ENCODE measurements at places on chromosomes 1 and 21.

DNA sequence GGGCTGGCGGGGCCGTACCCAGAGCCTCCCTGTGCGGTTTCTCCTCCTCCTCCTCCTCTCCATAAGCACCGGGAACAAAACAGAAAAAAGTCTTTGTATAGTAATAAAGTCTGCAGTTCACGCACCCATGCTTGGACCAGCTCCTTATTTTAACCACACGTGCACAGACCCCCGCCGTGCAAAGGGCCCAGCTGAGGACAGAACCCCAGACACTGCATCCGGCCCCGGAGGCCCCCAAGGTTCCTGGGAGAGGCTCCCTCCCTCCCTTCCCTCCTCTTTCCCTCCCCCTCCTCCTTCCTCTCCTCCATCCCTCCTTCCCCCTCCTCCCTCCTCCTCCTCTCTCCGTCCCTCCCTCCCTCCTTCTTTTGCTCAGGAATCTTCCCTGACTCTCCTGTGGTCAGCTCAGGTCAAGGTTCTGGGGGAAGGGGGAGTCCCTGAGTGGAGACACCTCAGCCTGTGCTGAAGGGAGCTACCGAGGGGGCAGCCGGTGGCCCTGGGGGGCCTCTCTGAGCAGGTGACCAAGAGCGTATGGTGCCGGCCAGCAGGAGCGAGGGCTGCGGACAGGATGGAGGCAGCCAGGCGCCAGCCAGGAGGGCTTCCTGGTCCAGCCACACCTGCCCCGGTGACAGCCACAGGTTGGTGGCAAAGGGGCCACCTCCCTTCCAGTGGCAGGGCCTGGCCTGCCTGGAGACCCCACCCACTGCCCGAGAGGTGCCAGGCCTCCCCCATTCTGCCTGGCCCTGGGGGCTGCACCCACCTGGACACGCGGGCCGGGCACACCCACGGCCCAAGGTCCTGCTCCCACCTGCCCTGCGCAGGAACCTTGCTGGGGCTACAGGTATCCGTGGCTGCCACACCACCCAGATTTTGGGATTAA is 3.2 kb upstream of the TTLL10 start:
- no peak for DNase-seq

GRCh38 chr1:209063767-209064659 is 519.5 kb upstream of the CAMK1G start:
- no peak for DNase-seq

DNA sequence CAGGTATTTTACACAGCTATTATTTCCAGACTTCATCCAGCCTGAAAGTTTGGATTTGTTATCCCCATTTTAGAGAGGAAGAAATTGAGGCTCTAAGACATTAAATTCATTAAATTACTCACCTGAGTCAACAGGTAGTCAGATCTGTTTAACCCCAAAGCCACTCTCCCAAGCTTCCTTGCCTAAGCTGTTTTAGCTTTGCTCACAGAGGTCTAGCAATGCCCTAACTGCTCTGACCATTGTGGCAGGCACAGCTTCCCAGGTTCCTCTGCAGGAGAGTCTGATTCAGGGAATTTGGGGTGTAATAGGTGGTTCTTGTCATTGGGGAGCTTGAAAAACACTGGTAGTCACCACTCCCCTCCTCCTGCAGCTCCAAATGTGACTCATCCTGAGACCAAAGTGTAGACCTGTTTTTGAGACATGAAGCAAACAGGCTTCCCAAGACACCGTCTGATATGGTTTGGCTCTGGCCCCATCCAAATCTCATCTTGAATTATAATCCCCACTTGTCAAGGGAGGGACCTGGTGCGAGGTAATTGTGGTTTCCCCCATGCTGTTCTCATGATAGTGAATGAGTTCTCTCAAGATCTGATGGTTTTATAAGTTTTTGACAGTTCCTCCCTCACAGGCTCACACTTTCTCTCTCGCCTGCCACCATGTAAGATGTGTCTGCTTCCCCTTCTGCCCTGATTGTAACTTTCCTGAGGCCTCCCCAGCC is 142.8 kb upstream of the DNAH14 start:
- DNase-seq, result no peak

DNA sequence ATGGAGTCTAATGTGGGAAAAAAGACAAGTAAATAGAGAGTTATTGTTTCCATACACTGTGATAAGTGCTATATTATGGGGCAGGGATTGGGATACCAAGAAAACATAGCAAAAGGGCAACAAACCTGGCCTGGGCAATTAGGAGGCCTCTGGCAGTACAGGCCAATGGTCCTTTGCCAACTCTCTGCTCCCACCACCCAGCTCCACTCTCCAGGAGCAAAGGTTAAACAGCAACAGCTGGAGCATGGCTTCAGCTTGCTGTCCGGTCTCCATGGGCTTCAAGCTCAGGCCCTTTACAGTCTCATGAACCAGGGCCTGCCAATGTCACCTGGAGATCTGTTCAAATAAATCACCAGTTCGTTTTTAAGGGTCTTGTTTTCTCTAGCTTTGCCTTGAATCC is 37.2 kb upstream of the ARHGAP29 start:
- no peak for DNase-seq

DNA sequence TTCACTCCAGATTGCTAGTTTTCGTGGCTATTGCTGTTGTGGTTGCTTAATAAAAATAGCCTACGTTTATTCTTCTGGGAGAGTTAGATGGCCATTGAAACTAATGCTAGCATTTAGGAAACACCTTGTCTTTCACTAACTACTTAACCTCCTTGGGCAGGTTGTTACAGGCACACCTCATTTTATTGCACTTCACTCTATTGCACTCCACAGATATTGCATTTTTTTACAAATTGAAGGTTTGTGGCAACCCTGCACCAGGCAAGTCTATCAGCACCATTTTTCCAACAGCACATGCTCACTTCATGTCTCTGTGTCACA is 11.3 kb upstream of the MARK1 start:
- no peak for DNase-seq

- no peak for DNase-seq
These were observed 14.9 kb upstream of the SEC16B start for GRCh38 chr1:177984761-177985160.

- no peak for DNase-seq
These were observed 1.8 kb downstream of the RNPC3 start for GRCh38 chr1:103527331-103527730.

DNA sequence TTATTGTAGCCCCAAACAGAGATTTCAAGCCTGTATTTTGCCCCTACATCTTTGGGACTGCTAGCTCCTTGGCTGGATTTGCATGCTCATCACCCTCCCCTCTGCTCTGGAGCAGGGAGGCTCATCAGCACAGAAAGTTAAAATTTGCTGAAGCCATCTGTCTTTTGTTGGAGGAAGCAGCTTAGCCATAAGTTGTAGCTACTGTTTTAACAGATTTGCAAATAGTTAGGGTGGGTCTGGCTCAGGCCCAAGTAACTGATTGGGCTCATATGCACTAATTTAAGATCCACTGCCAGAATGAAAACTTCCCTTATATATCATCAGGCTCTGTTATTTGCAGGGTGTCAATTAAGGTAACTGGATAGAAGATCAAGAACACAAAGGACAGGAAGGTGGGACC is 307.0 kb downstream of the ZP4 start:
- DNase-seq, result no peak

DNA sequence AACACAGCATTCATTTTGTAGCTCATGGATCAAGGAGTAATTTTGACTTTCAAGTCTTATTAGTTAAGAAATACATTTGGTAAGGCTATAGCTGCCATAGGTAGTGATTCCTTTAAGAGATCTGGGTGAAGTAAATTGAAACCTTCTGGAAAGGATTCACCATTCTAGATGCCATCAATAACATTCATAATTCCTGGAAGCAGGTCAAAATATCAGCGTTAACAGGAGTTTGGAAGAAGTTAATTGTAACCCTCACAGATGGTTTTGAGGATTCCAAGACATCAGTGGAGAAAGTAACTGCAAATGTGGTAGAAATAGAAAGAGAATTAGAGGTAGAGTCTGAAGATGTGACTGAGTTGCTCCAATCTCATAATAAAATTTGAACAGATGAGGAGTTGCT is 216.6 kb downstream of the GREM2 start:
- no peak for DNase-seq

GRCh38 chr1:233255145-233255544 is 40.4 kb downstream of the PCNX2 start:
- no peak for DNase-seq

DNA sequence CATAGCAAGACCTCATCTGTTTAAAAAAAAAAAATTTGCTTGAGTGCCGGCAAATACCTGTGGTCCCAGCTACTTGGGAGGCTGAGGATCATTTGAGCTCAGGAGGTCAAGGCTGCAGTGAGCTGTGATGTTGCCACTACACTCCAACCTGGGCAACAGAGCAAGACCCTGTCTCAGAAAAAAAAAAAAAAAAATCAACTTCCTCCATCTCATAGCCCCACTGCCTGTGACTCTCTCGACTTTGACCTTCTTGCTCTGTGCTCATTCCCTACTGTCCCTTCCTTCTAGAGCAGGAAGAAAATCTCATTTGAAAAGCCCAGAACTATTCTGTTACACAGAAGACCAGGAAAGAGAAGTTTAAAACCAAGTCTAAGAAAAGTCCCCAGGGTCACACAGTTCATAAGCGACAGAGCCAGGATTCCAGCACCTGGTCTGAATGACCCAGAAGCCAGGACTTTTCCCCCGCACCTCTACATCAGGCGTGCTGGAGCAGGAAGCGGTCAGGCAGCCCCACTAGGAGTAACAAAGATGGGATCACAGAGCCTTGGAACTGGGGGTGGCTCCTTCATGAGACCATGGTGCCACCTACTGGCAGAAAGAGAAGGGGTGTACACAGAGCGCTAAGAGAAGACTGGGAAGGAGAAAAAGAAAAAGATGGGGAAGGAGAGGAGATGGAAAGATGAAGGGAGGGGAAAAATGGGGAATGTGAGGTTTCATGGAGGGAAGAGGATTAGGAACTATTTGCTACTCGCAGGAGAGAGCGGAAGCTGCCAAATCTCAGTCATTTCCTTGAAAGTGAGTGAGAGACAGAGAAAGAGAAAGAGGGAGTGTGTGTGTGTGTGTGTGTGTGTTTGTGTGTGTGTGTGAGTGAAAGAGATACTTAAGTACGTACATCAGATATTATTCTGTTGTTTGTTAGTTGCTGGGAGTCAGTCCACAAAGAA is 3.1 kb upstream of the P3R3URF start:
- peak; percentile 43 for DNase-seq

GRCh38 chr1:201296352-201296751 is 13.0 kb downstream of the PKP1 start:
- DNase-seq, result no peak

DNA sequence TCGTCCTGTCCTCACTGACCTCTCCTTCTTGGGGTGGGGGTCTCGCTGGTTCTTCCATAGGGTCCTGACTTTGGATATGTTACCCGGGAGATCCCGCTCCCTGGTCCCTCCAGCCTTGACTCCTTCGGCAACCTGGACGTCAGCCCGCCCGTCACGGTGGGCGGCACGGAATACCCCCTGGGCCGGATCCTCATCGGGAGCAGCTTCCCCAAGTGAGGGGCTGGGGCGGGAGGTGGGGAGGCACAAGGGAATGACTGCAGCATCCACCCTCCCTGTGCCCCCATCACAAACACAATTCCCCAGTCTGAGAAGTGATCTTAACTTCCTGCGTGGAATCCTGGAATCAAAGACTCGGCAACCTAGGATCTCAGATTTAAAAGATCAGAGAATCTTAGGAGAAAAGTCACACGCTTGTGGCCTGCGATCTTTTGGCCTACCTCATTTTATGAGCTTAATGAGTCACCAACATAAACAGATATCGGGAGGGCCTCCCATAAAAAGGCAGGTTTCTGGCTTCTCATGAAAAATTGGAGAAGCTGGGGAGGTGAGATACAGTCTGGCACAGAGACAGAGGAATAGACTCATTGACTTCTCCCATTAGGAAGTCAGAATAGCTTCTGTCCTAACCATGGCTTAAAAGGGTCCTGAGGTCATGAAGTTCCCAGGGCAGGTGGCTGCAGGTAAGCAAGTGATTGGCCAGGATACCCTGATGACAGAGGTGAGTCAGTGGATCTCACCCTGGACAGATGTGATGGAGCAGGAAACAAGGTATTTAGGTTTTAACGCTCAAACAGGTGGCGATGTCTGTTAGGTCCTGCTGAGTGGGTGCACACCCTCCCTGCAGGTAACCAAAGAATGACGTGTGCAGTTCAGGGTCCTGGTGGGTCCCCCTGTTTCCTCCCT is 15.9 kb upstream of the PADI3 start:
- DNase-seq, result no peak

GRCh38 chr1:56535939-56536338 is 43.4 kb downstream of the PLPP3 start:
- no peak for DNase-seq

DNA sequence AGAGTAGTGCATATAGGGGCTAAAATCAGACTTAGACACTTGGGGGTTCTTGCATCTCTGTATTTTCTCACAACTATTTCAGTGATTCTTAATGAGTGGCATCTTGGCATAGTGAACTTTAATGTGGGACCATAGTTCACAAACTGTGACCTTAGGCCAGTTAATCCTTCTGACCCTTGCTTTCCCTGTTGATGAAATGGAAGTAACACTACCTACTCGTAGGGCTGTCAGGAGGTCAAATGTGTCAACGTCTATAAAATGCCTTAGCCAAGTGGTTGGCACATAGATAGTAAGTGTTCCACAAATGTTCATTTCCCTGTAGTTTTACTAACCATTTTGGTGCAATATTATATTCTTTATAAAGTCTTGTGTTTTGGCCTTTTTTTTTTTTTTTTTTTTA is 49.4 kb downstream of the DYRK1A start:
- DNase-seq, result no peak

- DNase-seq, result no peak
These were observed 81.3 kb upstream of the KAZN start for GRCh38 chr1:14516974-14517840.

- DNase-seq, result no peak
These were observed 11.5 kb downstream of the DIO1 start for GRCh38 chr1:53905509-53905908.
